ENCODE measurements at places on chromosomes 5 and 9. TPM values are rescaled to one million over a fixed set of nuclear protein-coding genes. Genes with fewer than 3 reads are reported as not detected.

CARTPT gene
- total RNA-seq: not detected

ZNF354C gene
- total RNA-seq: 7.3 TPM

DNA sequence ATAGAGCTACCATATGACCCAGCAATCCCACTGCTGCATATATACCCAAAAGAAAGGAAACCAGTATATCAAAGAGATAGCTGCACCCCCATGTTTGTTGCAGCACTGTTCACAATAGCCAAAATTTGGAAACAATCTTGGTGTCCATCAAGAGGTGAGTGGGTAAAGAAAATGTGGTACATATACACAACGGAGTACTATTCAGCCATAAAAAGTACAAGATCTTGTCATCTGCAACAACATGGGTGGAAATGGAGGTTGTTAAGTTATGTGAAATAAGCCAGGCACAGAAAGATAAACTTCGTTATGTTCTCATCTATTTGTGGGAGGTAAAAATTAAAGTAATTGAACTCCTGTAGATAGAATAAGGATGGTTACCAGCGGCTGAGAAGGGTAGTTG, 145.0 kb downstream of the MED27 start:
- no peak overlapping the region for H3K4me3 ChIP-seq
- no peaks in the 10 kb centered on the region for H3K27me3 ChIP-seq
- peaks cover 56% of the 10 kb centered on the region for H3K36me3 ChIP-seq
- H3K27ac ChIP-seq: no peak overlapping the region
- no peak for DNase-seq
- H3K4me1 ChIP-seq: no peaks in the 10 kb centered on the region

- peaks cover 2% of the 10 kb centered on the region for H3K4me1 ChIP-seq
- no peaks in the 10 kb centered on the region for H3K27me3 ChIP-seq
- DNase-seq: no peak
- no peak overlapping the region for H3K27ac ChIP-seq
- H3K4me3 ChIP-seq: no peak overlapping the region
Observed at GRCh38 chr5:89308606-89309040, 425.6 kb upstream of the MEF2C start.

GRCh38 chr5:54017580-54017979, 292.8 kb downstream of the ARL15 start:
- no peak overlapping the region for H3K4me3 ChIP-seq
- peaks cover 6% of the 10 kb centered on the region for H3K36me3 ChIP-seq
- no peaks in the 10 kb centered on the region for H3K4me1 ChIP-seq
- DNase-seq: no peak
- H3K27ac ChIP-seq: no peak overlapping the region
- H3K27me3 ChIP-seq: no peaks in the 10 kb centered on the region

GRCh38 chr5:124373883-124374282, 372.6 kb downstream of the ZNF608 start:
- no peak for DNase-seq
- no peaks in the 10 kb centered on the region for H3K36me3 ChIP-seq
- no peaks in the 10 kb centered on the region for H3K4me1 ChIP-seq
- no peaks in the 10 kb centered on the region for H3K27me3 ChIP-seq

DNA sequence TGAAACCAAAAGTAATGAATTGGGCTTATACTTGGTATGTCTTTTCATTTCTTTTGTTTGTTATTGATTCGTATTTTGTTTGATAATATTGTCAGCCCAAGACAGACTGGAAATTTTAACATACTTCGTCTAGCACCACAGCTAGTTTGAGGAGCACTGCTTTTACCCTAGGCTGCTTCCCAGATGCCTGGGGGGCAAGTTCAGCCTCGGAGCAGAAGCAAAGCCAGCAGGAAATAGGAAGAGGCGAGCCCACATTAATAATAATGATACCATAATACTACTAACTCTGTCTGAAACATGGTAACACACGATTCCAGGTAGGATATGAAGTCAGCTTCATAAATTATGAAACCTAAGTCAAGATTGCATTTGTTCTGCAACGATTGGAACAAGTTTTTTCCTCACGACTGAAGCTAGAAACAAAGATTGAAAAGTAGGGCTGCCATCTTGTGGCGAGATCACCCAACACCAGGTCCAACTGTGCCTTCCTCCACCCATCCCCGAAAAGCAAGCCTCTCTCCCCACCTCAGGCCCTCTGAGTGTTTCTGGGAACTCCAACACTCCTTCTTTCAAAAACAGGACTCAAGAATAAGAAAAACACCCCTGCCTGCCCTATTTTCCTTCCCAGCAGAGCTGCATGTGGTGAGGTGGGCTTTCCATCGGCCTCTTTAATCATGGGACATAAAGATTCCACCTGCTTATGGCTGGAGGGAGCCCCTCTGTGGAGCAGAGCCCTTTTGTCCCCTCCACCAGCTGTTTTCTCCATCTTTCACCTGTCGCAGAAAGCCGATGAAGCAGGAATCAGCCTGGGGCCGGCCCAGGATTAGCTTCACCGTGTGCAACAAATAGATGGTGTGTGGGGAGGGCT, 236.4 kb downstream of the CAAP1 start:
- no peak overlapping the region for H3K4me3 ChIP-seq
- no peak for DNase-seq
- H3K4me1 ChIP-seq: no peaks in the 10 kb centered on the region
- no peaks in the 10 kb centered on the region for H3K36me3 ChIP-seq

DNA sequence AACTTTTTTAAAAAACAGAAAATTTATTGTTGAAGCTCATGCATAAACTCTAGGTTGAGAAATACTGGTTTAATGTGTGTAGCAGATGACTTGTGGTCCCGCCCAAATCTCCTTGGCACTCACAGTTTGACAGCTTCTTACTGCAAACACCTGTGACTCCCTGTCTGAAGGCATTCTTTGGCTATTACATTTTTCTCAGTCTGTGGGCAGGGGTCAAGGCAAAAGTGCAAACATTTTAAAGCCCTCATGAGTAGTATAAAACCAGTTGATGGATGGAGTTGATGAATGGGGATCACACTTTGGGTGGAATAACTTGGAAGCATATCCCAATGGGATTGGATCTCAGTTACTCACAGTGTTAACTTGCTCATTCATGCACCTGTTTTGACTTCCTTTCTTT, 1007.0 kb upstream of the NUDT12 start:
- no peak for DNase-seq
- H3K4me3 ChIP-seq: no peak overlapping the region
- no peaks in the 10 kb centered on the region for H3K36me3 ChIP-seq
- no peak overlapping the region for H3K27ac ChIP-seq
- no peaks in the 10 kb centered on the region for H3K4me1 ChIP-seq

DNA sequence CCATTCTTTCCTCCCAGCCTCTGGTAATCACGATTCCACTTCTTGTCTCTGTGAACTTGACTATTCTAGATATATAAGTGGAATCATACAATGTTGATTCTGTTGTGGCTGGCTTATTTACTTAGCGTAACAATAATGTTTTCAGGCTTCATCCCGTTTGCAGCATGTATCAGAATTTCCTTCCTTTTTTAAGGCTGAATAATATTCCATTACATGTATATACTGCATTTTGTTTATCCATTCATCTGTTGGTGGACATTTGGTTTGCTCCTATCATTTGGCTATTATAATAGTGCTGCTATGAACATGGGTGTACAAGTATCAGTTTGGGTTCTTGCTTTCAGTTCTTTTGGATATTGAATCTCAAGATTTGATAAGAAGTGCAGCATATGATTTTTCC, 239.7 kb upstream of the ZNF608 start:
- H3K27ac ChIP-seq: no peak overlapping the region
- no peaks in the 10 kb centered on the region for H3K4me1 ChIP-seq
- no peaks in the 10 kb centered on the region for H3K27me3 ChIP-seq
- no peaks in the 10 kb centered on the region for H3K36me3 ChIP-seq

- no peaks in the 10 kb centered on the region for H3K36me3 ChIP-seq
- no peak overlapping the region for H3K4me3 ChIP-seq
- DNase-seq: no peak
- H3K27me3 ChIP-seq: no peaks in the 10 kb centered on the region
Observed at GRCh38 chr9:99601571-99602111, 220.0 kb upstream of the NR4A3 start.

DNA sequence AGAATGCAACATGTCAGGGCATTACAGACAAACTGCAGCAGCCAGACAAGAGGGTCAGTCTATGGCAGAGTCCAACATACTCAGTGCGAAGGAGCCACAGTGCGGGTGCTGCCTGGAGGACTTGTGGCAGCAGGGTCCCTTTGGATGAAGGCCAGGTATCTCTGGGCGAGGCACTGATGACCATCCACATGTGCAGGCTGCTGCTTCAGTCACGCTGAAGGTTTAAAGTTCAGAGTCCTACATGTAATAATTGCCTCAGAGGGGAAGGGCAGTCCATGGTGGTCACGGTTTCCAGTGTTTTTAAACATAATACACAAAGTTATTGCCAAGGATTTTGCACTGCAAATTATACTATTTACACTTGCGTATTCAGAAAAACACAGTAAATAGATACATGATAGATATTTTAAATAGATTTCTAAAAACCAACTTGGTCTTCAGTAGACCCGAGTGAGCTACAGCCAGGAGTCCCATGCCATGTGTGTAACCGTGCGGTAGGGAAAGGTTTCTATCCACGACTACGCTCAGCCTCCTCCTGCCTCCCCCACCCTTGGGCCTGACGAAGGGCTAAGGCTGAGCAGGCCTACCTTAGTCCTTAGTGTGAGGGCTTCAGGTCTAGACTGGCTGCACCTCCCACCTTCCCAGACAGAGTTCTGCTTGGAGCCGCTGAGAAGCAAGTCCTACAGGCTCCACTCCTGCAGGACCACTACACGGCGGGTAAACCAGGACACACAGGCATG, 76.2 kb downstream of the GPR21 start:
- H3K4me3 ChIP-seq: no peak overlapping the region
- peaks cover 41% of the 10 kb centered on the region for H3K36me3 ChIP-seq
- no peaks in the 10 kb centered on the region for H3K27me3 ChIP-seq
- H3K4me1 ChIP-seq: peaks cover 15% of the 10 kb centered on the region
- no peak for DNase-seq

DNA sequence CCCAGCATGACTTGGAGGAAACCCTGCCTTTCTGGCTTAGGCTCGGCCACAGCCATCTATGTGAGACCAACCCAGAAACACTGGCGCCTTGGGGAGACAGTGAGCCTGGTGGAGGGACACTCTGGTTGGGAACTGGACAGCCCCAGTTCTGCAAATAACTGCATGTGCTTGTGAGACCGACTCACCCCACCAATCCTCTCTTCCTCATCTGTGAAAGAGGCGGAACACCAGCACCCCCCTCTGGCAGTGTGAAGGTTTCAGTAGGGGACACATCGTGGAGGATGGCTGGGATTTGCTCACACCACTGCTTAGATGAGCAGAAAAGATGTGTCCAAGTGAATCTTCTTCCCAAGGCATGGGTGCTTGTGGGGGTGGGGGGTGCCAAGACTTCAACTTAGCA, 43.4 kb upstream of the N4BP3 start:
- H3K27me3 ChIP-seq: peaks cover 7% of the 10 kb centered on the region
- H3K27ac ChIP-seq: no peak overlapping the region
- no peaks in the 10 kb centered on the region for H3K36me3 ChIP-seq

GRCh38 chr5:138725153-138725817, 27.9 kb upstream of the CTNNA1 start:
- peaks cover 9% of the 10 kb centered on the region for H3K4me1 ChIP-seq
- DNase-seq: no peak
- H3K27me3 ChIP-seq: no peaks in the 10 kb centered on the region
- peak overlapping the region; percentile 46 for H3K27ac ChIP-seq
- no peaks in the 10 kb centered on the region for H3K36me3 ChIP-seq
- no peak overlapping the region for H3K4me3 ChIP-seq

GRCh38 chr9:37379835-37380234, 42.7 kb upstream of the GRHPR start:
- no peak overlapping the region for H3K4me3 ChIP-seq
- H3K36me3 ChIP-seq: no peaks in the 10 kb centered on the region
- no peak overlapping the region for H3K27ac ChIP-seq
- peaks cover 42% of the 10 kb centered on the region for H3K4me1 ChIP-seq
- no peak for DNase-seq

DNA sequence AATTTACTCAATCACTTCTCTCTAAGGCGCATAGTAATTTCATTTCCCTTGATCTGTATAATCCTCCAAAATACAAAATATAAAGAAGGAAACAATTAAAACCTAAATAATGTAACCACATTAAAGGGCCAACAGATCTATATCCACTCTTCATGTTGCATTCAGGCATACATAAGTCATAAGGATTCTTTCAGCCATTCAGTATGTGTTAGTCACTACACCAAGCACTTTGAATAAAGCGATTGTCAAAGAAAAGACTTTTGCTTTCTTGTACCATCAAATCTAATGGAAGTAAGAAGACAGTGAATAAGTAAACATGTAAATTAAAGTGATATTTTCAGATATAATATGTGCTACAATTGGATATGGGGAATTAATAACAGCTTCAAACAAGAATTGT, 569.2 kb upstream of the PTPRD start:
- H3K27ac ChIP-seq: no peak overlapping the region
- H3K4me3 ChIP-seq: no peak overlapping the region
- H3K4me1 ChIP-seq: no peaks in the 10 kb centered on the region
- H3K27me3 ChIP-seq: no peaks in the 10 kb centered on the region
- no peak for DNase-seq

- H3K36me3 ChIP-seq: no peaks in the 10 kb centered on the region
- H3K4me1 ChIP-seq: no peaks in the 10 kb centered on the region
- H3K27me3 ChIP-seq: no peaks in the 10 kb centered on the region
- H3K4me3 ChIP-seq: no peak overlapping the region
Observed at GRCh38 chr5:78612227-78613150, 36.1 kb downstream of the LHFPL2 start.

DNA sequence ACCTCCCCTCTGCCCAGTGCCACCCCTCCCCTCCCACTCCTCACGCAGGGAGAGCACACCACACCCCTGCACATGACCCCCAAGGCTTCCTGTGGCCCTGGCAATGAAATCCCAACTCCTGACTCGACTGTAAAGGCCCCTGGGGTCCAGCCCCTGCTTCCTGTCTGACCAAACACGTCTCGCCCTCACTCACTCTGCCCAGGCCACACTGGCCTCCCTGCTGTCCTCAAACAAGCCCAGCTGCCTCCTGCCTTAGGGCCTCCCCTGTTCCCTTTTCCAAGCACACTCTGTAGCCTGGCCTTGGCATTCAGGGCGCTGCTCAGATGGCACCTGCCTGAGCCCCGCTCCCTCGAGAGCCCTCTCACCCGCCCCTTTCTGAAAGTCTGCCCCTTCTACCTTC, 42.4 kb downstream of the HK3 start:
- H3K36me3 ChIP-seq: no peaks in the 10 kb centered on the region
- no peaks in the 10 kb centered on the region for H3K4me1 ChIP-seq
- no peak for DNase-seq
- no peak overlapping the region for H3K27ac ChIP-seq
- H3K27me3 ChIP-seq: no peaks in the 10 kb centered on the region
- no peak overlapping the region for H3K4me3 ChIP-seq

GRCh38 chr5:153742060-153742459, 251.6 kb downstream of the GRIA1 start:
- H3K36me3 ChIP-seq: no peaks in the 10 kb centered on the region
- no peaks in the 10 kb centered on the region for H3K27me3 ChIP-seq
- no peak overlapping the region for H3K27ac ChIP-seq
- H3K4me3 ChIP-seq: no peak overlapping the region

Measured in spleen (tissue), 13 donors.